ENCODE measurements at places on chromosomes 6 and 20. TPM values are rescaled to one million over a fixed set of nuclear protein-coding genes. Genes with fewer than 3 reads are reported as not detected.

DNA sequence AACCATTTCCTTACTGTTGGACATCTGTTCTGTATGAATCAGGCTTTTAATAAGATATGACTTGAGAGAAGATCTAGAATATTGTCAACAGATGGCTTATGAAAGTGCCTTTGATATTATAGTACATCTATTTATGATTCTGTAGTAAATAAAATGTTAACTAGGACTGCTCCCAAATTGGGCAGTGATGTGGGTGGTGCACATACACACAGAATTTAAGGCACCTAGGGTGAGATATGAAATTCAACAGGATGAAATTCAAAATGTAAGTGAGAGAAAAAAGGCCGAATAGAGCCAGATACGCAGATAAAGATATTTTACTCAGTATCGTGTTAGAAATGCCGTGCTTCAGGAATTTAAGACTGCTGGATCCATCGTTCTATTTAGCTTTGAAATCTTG is 26.3 kb downstream of the FAM50B start:
- no peak for DNase-seq

- no peak for DNase-seq
These were observed 165.5 kb upstream of the SHLD1 start for GRCh38 chr20:5584678-5585077.

GRCh38 chr6:44176130-44176761 is 17.6 kb downstream of the CAPN11 start:
- no peak for DNase-seq

GRCh38 chr6:14123386-14124111 is 6.0 kb downstream of the CD83 start:
- no peak for DNase-seq

DNA sequence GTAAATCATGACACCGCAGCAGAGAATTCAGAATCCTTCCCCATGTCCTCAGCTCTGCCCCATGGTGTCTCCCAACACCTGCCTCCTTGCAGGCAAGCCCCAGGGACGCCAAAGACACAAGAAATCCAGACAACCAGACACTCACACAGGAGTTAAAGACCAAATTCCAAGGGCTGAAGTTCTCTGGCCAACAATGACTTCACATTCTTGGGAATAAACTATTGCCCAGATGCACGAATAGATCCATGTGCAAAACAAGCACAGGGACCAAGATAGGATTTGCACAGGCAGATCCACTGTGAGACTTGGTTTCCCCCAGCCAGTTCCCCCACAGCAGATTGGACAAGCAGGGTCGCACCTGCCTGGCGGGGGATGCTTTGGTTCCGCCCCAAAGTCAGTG is 246.7 kb downstream of the SOD2 start:
- DNase-seq, result no peak

- DNase-seq, result no peak
These were observed 137.0 kb upstream of the SULF2 start for GRCh38 chr20:47922269-47922668.

- no peak for DNase-seq
These were observed 97.4 kb upstream of the RNF24 start for GRCh38 chr20:4112481-4113421.

DNA sequence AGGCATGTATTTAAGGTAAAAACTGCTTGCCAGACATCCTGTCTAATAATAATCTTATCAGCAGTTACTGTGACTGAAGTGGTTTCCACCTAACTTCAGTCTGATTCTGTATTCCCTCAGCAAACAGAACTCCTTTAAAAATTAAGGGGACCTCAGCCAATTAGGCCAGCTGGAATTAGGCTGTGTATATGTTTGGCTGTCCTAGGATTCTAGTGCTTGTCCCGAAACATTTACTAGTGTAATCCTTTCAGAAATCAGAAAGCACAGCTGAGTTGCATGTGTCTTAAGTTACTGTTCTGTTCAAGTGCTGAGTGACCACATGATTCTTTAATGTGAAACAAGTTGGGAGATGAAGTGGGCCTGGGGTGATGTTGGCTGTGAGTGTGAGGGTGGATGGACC is 120.9 kb upstream of the SUPT3H start:
- no peak for DNase-seq

DNA sequence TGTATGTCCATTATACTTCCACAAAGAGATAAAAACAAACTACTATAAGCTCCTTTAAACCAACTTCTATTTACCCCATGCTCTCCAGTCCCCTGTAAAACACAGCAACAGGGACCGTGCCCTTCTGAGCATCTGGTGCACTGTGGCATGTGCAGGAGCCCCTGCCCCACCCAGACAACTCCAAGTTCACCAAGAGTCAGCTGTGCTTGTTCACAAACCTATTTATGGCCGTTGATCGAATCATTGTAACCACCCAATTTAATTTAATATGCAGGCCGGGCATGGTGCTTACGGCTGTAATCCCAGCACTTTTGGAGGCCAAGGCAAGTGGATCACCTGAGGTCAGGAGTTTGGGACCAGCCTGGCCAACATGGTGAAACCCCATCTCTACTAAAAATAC is 13.7 kb upstream of the BLCAP start:
- no peak for DNase-seq

GRCh38 chr6:168299541-168300511 is 19.8 kb downstream of the DACT2 start:
- no peak for DNase-seq

- DNase-seq, result no peak
These were observed 15.7 kb downstream of the AURKA start for GRCh38 chr20:56376331-56376730.

- DNase-seq, result no peak
These were observed 190.3 kb upstream of the PCSK2 start for GRCh38 chr20:17036541-17036940.

DNA sequence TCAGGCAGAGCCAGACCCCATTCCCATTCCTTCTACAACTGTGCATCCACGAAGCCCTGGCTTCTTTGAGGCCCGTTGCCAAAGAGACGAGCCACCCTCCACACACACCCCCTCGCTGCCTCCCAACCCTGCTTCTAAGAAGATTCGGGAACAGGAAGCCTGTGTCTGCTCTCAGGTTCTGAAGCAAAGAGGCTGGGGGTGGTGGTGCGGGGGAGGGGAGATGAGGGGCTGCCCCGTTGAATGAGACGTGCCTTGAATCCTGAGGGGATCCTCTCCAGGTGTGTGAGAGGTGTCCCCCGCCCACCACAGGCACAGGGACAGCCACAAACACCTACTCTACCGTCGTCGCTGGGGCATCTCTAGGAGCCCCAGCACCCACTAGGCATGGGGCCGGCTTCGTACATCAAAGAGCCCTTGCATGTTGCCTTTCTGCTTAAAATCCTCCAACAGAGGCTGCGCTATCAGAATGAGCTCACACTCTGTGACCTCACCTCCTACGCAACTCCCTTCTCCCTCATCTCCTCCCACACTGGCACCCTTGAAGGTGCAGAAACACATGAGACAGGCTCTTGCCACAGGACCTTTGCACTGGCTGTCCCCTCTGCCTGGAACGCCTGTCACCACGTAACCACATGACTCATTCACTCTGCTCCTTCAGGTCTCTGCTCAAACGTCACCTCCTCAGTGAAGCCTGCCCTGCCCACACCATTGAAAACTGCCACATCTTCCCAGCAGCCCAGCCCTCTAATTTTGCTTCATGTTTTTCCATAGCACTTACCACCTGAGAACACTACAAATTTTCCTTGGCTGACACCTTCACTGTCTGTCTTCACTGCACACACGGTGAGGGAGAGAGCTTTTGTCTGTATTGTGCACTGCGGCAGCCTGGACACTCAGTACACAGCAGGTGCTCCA is 58.5 kb downstream of the PREX1 start:
- DNase-seq, result no peak

DNA sequence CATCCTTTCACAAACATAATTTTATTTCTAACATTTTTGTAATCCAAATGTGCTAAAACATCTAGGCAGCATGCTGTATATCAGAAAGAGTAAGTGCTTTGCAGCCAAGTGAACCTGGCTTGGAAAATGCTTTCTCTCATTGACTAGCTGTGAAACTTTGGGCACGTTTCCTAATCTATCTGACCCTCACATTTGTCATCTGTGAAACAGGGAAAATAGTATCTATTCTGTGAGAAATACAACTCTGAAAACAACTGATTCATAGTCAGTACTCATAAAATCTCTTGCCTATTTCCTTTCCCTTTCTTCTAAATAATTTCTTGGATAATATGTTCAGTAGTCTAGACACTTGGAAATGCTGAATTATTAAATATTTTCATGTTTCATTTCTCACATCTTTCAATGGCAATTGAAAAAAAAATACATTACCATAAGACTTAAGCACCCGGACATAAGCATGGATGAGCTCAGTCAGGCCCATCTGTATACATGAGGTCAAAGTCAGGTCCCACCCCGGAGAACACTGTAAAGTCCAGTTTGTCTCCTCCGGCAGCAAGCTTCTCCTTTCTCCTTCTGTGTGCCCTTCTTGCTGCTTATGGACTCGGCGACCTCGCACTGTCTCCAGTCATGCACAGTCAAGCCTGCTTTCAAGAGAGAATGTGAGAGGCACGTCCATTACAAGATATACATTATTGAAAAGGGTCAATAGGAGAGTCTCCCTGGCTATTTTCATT is 455.0 kb upstream of the SOX4 start:
- DNase-seq, result no peak

DNA sequence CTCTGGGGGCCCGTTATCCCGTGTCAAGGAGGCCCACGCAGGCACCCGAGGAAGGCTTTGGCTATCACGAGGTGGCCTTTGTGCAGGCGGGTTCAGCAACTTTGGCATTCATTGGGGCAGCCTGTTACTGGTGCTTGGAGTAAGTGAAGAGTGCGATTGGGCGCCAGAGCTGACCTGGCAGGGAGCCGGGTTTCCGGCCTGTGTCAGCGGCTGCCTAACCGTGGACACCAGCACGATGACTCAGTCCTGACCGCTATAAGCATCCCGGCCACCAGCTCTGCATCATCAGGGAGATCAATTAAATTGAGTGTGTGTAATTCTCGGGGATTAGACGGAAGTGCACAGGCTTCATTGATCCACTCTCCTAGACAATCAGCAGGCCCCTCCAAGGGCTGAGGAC is 45.9 kb downstream of the CDH4 start:
- no peak for DNase-seq

DNA sequence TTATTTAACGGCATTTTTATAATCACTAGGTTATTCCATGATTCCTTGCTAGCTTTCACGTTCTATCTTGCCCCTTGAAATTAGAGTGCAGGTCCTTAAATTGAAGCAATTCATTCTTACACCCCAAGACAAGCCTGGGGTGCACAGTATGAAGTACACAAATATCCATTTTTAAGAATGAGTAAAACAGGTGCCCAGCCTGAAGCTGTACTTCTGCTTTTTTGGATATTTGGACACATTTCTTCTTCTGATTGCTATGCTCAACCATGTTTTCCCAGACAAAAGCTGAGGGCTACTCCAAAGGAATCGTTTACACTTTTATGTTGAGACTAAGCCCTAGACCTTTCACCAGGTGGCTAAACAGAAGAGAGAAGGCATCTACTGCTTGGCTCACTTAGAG is 7.9 kb upstream of the TAGAP start:
- DNase-seq, result no peak

SEL1L2 gene
- not detected for total RNA-seq

RIPOR2 gene
- 10.9 TPM for total RNA-seq

SLC17A1 gene
- total RNA-seq, result 11.1 TPM
